ENCODE measurements at places on chromosomes 6 and 20.

DNA sequence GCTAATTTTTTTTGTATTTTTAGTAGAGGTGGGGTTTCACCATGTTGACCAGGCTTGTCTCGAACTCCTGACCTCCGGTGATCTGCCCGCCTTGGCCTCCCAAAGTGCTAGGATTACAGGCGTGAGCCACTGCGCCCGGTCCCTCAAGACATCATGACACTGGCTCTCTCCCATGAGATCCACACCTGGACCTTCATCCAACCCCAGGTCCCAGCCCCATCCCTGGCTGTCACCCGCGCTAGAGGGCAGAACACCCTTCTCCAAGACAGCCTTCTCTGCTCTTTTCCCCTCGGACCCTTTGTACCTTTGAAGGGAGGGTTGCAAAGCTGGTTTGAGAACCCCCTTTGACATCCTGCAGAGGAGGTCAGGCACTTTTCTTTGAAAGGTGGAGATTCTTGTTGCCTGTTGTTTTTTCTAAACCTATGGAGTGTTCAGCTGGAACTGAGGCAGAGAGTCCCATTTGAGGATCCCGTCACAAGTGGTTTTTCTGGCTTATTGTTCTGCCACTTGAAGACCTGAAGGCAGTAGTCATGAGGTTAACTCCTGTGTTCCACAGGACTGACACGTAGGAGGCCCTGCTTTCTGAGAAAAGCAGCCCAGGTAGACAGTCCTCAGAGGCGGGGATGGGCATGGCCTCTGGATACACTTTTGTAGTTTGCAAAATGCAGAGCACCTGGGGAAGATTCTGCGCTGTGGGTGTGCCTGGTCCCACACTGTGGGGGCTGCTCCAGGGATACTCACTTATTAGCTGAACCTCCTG is 171.1 kb upstream of the SNX9 start:
- no peak for DNase-seq

DNA sequence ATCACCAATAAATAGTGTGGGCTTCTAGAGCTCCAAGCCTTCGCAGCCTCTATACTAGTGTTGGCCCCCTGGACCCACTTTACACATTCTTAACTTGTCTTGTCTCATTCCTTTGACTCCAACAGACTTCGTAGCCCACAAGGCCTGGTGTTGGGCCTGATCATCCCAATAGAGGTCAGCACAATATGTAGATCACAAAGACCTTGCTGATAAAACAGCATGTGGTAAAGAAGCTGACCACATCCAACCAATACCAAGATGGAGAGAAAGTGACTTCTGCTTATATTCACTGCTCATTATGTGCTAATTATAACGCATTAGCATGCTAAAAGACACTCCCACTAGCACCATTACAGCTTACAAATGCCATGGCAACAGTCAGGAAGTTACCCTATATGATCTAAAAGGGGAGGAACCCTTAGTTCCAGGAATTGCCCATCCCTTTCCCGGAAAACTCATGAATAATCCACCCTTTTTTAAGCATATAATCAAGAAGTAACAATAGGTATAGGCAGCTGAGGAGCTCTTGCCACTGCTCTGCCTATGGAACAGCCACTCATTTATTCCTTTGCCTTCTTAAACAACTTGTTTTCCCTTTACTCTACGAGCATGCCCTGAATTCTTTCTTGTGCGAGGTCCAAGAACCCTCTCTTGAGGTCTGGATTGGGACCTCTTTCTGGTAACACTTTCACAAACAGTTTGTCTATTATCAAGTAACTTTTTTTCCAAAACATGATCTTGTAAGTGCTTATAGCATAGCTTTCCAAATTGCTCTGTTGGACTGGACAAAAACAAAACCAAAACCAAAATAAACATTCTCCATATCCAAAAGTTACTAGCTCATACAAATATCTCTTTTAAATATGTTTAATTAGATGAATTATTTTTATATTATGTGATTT is 54.6 kb upstream of the ECHDC1 start:
- no peak for DNase-seq

DNA sequence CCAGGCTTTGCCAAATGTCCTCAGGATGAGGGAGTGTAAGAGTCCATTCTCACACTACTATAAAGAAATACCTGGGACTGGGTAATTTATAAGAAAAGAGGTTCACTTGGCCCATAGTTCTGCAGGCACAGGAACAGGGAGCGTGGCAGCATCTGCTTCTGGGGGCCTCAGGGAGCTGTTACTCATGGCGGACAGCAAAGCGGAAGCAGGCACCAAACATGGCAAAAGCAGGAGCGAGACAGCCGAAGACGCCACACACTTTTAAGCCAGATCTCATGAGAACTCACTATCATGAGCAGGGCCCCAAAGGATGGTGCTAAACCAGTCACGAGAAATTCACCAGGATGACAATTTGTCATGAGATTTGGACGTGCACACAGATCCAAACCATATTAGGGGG is 22.8 kb downstream of the FAM50B start:
- DNase-seq, result no peak

DNA sequence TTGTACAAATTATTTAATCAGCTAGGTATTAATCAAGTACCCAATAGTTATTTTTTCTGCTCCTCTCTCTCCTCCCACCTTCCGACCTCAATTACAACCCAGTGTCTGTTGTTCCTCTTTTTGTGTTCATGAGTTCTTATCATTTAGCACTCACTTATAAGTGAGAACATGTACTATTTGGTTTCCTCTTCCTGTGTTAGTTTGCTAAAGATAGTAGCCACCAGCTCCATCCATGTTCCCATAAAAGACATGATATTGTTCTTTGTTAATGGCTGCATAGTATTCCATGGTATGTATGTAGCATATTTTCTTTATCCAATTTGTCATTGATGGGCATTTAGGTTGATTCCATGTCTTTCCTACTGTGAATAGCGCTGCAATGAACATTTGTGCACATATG is 652.8 kb upstream of the CITED2 start:
- DNase-seq, result no peak

DNA sequence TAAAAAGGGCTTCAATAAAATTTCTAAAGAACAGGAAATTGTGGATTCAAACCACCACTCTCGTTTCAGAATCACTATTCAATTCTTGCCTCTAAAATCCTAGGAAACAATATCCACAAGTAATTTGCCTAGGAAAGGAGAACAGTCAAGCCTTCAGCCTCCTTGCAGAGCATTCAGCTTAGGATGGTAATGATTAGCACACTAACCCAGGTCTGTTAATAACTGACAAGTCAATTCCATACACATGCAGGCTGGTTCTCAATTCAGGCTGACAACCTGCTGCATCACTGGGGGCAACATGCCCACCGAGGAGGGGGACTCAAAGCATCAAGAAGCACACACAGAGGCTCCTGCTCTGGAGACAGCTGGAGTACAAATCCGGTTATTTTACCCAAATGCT is 57.6 kb downstream of the GMDS start:
- no peak for DNase-seq

DNA sequence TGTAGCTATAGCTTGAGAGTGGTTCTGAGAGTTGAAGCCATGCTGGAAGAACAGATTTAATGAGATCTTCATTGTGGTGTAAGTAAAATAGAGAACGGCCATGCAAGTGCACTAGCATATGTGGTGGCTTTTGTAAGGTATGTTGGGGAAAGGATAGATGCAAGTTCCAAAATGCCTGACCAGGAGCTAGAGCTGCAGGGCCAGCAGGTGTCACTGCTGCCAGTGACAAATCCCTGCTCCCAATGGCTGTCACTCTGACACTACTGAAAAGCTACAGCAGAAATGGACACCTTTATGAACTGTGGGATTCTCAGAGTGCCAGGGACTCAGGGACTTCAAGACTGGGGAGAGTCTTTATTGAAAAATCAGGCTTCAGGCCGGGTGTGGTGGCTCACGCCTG is 23.1 kb upstream of the VIP start:
- no peak for DNase-seq

DNA sequence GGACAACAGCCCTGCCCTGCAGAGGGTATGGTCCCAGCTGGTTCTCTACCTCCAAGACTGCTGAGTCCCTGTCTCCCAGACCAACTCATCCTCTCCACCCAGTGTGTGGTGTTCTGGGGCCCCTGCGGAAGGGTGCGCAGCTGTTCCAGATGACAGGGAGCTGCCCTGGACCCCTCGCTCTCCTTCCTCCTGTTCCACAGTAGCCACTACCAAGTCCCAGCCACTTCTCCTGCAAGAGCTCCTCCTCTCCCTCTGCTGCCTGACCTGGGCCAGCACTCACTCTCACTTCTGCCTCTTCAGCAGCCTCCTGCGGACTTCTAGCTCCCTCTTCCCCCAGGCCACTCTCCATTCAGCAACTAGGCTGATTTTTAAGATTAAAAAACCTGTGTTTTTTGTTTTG is 40.1 kb upstream of the TMEM181 start:
- DNase-seq, result no peak

- no peak for DNase-seq
Observed at GRCh38 chr6:37372116-37372515, 18.3 kb downstream of the RNF8 start.

DNA sequence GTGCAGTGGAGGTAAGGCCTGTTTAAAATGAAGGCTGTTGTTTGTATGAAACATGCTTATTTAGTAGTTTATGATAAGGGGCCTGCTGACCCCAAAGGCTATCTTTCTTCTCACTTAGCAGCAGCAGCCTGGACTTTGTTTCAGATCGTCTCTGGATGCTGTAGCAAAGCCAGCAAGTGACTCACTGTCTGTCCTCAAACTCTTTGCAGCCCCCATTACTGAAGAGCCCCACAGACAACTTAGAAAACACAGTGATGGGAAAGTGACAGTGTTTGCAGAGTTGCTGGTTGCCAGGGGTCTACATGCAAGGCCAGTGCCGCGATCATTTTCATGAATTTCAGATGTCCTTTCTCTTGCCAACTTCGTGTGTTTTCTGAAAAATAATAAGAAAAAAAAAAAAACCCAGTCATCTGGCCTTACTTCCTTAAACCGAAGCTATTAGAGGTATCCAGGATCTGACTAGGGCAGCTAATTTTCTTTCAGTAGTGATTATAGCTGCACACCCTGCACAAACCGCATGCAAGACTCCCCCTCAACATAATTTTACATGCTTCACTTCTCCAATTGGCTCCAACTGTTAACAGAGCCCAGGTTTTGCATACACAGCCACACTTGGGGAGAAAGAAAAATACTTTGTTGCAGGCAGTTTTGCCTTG is 11.6 kb upstream of the F13A1 start:
- no peak for DNase-seq

Data from RPMI7951 (cell line).